ENCODE measurements at places on chromosomes 6 and 20. TPM values are rescaled to one million over a fixed set of nuclear protein-coding genes. Genes with fewer than 3 reads are reported as not detected.

DNA sequence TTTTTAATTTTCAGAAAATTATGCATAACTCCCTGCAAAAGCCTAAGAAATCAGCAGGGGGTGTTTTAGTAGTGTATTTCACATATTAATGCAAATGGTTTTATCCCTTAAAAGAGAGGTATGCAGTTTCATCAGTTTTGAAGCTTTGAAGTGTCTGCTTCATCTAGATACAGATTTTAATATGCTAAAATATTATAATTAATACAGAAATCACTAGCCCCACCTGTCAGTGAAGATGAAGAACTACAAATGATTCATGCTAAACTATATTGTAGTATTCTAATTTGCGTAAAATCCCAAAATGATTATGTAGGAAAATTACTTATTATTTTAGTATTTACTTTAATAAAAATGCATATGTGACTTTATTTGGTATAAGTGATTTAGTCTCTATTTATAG is 2.9 kb upstream of the TFB1M start:
- DNase-seq: no peak
- H3K36me3 ChIP-seq: no peaks in the 10 kb centered on the region
- H3K4me1 ChIP-seq: no peaks in the 10 kb centered on the region
- H3K4me3 ChIP-seq: no peak overlapping the region
- no peak overlapping the region for H3K27ac ChIP-seq

DNA sequence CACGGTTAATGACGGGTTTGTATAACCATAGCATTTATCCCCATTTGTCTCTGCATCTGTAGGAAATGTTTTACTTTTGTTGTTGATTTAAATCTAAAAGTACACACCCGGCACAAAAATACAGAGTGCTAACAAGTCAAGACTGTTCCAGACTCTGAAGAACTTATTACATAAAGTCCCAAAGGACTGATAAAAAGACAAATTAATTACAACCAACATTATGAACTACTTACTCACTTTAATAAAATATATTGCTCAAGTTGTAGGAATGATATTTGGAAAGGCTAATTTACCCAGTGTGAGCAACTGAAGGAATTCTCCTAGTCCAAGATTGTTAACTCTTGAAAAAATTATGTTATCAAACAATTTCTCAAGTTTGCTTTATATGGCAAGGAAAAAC is 115.6 kb downstream of the KIF13A start:
- no peak for DNase-seq
- no peaks in the 10 kb centered on the region for H3K27me3 ChIP-seq
- no peak overlapping the region for H3K4me3 ChIP-seq
- H3K36me3 ChIP-seq: no peaks in the 10 kb centered on the region
- H3K4me1 ChIP-seq: no peaks in the 10 kb centered on the region

The GABRR1 gene
- polyA plus RNA-seq: not detected

DNA sequence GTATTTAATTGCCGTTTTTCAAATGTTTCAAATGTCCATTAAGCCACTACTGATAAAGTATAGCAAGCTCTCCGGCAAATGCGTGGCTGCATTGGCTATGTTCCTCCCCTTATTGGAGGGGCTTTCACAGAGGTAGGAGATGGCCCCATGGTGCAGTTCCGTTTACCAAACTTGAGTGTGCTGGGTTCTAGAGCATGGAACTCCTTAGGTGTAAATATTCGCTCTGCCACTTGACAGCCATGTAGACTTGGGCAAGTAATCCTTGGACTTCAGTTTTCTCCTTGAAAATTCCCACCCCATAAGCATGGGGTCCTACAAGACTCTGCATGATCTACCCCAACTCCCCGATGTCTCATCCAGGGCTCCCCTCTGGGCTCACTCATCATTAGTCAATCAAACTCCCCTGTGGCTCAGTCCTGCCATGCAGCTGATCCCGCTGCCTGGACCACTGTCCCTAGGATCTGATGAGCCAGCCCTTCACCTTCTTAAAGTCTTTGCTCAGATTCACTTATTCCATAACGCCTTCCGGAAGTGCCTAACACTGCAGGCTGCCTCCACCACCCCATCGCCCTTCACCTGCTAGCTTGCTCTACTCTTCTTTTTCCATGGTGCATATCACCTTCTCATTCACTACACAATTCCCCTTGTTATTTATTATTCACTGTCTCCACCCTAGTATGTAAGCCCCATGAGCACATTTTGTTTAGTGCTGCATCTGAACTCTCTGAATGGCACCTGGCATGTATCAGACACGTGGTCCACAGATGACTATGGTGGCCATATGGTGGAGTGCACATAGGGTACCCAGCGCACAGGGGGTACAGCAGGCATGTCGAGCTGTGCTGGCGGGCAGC is 18.8 kb downstream of the PRR18 start:
- no peak for DNase-seq
- no peaks in the 10 kb centered on the region for H3K36me3 ChIP-seq
- H3K4me3 ChIP-seq: no peak overlapping the region
- H3K4me1 ChIP-seq: no peaks in the 10 kb centered on the region
- no peak overlapping the region for H3K27ac ChIP-seq

The UST gene
- 3.2 TPM for polyA plus RNA-seq

The LZTS3 gene
- 23.0 TPM for polyA plus RNA-seq

DNA sequence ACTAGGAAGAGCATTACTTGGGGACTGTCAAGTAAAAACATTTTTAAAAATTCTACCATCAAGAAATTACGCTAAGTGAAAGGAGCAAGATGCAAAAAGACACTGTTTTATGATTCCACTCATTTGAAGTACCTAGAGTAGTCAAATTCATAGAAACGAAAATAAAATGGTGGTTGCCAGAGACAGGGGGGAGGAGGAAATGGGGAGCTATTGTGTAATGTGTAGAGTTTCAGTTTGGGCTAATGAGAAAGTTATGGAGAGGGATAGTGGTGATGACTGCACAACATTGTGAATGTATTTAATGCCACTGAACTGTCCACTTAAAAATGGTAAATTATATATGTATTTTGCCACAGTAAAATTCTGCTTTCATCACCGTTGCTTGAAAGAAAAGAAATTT is 83.8 kb downstream of the UST start:
- no peaks in the 10 kb centered on the region for H3K27me3 ChIP-seq
- no peaks in the 10 kb centered on the region for H3K36me3 ChIP-seq
- H3K4me3 ChIP-seq: no peak overlapping the region
- no peaks in the 10 kb centered on the region for H3K4me1 ChIP-seq
- H3K27ac ChIP-seq: no peak overlapping the region
- DNase-seq: no peak

DNA sequence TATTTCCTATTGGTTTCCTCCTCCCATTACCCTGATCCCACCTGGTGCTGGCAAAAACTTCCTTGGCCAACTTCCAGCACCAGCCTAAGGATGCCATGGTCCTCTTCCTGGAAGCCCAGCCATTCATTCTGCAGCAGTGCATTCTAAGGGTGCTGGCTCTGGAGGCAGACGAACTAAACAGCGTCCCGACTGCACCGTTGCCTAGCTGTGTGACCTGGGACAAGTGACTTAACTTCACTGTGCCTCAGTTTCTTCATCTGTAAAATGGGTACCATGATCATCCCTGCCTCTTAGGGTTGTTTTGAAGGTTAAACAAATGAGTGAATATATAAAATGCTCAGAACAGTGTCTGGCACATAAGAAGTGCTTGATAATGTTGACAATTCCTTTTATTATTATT is 120.9 kb upstream of the ZNF217 start:
- no peak for DNase-seq
- H3K4me3 ChIP-seq: no peak overlapping the region
- no peak overlapping the region for H3K27ac ChIP-seq
- H3K27me3 ChIP-seq: no peaks in the 10 kb centered on the region
- no peaks in the 10 kb centered on the region for H3K36me3 ChIP-seq
- H3K4me1 ChIP-seq: no peaks in the 10 kb centered on the region

DNA sequence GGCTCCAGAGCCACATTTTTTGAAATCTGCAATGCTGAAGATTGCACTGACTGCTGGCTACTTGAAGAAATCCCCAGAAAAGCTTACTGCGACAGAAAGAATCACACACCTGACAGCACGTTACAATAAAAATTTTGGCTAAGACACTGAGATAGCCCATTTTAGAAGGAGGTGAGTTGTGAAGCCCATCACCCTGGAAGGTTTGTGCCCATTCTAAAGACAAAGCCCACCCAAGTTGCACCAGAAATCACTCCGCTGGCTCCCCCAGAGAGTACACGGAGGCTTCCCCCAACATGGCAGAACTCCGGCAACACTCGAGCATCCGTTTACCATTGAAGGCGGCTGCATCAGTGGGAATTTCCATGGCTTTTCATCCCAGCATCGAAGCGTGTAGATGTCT is 29.4 kb downstream of the LPA start:
- no peaks in the 10 kb centered on the region for H3K36me3 ChIP-seq
- H3K27me3 ChIP-seq: no peaks in the 10 kb centered on the region
- no peak for DNase-seq
- no peak overlapping the region for H3K27ac ChIP-seq
- no peak overlapping the region for H3K4me3 ChIP-seq
- H3K4me1 ChIP-seq: no peaks in the 10 kb centered on the region

DNA sequence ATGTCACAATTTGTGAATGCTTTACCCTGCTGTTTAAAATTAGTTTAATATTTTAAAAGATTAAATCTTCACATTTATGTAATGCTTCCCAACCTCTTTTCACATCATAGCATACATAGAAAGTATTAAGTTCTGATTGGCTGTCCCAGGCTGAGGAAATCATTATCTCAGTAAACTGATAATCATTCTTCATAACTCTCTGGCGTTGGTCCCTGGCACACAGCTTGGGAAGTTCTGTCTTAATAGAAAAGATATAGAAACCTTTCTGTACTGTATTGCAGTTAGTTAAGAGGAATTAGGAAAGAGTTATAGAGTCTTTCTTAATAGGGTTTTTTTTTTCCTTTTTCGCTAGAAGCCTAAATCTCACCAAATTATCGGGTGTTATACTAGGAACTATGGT is 85.4 kb downstream of the CBFA2T2 start:
- H3K27me3 ChIP-seq: no peaks in the 10 kb centered on the region
- H3K4me1 ChIP-seq: peaks cover 7% of the 10 kb centered on the region
- H3K27ac ChIP-seq: no peak overlapping the region
- no peak overlapping the region for H3K4me3 ChIP-seq

DNA sequence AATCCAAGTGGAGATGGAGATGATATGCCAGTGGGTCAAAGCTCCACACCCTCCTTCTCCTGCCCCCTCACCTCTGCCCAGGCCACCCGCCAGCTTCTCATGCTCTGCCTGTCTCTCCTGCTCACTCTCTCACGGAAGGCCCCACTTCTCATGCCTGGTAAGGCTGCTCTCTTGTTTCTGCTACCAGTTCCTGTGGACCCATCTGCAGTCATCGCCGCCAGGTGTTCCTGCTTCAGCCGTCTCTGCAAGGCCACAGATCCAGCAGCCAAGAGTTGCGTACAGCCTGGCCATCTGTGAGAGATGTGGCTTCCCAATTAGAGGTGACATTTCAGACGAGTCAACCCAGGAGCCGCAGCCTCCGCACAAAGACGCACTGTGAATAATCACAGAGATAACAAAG is 40.8 kb upstream of the NXT1 start:
- no peaks in the 10 kb centered on the region for H3K36me3 ChIP-seq
- no peaks in the 10 kb centered on the region for H3K27me3 ChIP-seq
- no peaks in the 10 kb centered on the region for H3K4me1 ChIP-seq
- DNase-seq: no peak
- H3K27ac ChIP-seq: no peak overlapping the region
- H3K4me3 ChIP-seq: no peak overlapping the region

DNA sequence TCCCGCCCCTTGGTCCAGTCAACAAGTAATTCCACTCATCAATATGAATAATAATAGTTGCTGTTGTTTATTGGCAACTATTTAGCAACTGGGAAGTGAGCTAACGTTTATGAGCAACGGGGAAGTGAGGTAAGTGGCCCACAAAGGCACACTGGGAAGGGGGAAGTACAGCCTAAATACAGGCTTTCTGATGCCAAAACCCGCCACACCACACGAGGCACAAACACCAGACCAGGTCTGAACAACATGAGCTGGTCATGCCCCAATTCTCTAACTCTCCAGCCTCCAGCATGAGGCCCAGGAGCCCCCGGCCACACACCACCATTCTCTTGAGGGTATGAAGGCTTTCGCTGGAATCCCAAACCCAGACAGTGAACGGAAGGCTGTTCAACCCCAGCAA is 50.8 kb downstream of the PREX1 start:
- peaks cover 5% of the 10 kb centered on the region for H3K4me1 ChIP-seq
- H3K27ac ChIP-seq: no peak overlapping the region
- H3K27me3 ChIP-seq: no peaks in the 10 kb centered on the region
- no peak overlapping the region for H3K4me3 ChIP-seq

DNA sequence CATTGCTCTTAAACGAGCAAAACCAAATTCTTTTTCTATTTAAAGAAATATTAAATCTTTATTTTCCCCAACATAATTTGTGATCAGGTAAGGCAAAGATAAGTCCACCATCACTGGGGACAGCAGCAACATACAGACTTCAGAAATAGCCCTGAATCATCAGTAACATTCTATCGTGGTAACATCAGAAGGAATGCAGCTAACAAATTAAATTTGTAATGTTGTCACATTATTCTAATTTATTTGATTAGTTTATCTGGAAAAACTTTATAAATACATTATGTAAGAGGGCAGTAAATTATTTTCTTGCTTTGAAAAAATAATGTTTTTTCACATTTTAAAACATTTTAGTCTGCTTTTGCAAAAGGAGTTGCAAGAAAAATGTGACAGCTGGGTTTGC is 53.6 kb upstream of the BCLAF1 start:
- H3K27ac ChIP-seq: no peak overlapping the region
- DNase-seq: no peak
- no peaks in the 10 kb centered on the region for H3K4me1 ChIP-seq
- H3K27me3 ChIP-seq: no peaks in the 10 kb centered on the region
- H3K4me3 ChIP-seq: no peak overlapping the region

The SLC22A1 gene
- 1.4 TPM for polyA plus RNA-seq

The CAPN11 gene
- 0.39 TPM for polyA plus RNA-seq

Data from kidney (tissue), 22 donors.